ENCODE measurements at places on chromosomes 4 and X.

DNA sequence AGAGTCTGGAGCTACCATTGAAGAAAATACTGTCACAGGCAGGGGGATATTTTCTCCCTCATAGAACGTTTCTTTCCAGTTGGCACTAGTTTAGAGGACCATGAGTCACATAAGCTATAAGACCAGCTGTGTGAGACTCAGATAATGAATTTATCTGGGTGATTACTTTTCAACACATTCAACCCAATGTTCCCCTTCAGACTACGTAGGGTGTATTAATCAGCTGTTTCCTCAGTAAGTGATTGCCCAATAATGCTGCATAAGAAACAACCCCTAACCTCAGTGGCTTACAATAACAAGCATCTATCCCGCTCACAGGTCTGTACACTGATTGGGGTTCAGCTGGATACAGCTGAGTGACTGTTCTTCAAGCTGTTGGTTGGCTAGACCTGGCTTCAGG is 38.1 kb downstream of the CBLL2 start:
- DNase-seq, result no peak

- no peak for DNase-seq
Observed at GRCh38 chr4:118154649-118155048, 120.4 kb downstream of the NDST3 start.

GRCh38 chr4:181569553-181569952 is 673.6 kb upstream of the TENM3 start:
- no peak for DNase-seq

GRCh38 chr4:152680988-152681603 is 1.3 kb upstream of the TMEM154 start:
- no peak for DNase-seq

DNA sequence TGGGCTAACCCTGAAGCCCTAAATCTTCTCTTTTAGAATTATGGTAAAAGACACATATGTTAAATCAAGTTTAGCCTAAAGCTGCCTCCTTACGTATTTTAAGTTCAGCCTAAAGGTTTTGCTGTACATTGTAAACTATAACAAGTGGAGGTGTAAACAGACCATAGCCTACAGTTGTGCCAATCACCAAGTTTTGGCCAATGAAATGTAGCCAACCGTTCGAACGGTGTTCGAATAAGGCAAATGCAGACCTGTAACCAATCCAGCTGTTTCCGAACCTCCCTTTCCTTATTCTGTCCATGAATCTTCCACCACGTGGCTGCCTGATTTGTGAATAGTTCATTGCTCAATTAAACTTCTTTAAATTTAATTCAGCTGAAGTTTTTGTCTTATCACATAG is 52.1 kb upstream of the TBC1D9 start:
- no peak for DNase-seq

DNA sequence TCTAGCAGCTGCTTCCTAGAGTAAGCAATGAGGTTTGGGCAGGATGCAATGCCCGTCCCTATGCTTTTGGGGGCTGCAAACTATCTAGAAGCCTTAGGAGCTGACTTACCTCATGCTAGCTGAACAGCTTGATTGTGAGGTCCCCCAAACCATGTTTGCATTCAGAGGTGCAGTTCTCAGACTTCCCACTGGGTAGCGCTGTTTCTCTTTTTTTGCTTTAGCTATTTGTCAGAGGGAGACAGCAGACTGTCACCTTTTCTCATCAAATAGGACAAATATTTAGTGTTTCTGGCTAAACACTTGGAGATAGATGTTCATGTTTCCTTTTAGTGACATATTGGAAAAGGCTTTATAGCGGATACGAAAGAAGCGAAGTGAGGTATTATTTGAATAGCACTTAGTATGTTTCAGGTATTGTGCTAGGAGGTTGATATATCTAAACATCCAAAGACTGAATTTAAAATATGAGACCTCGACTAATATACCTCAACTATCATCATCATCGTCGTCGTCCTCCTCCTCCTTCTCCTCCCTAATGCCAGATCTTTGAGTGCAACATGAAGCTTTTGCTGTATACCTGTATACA is 18.7 kb upstream of the TMEM192 start:
- DNase-seq, result peak; percentile 69

DNA sequence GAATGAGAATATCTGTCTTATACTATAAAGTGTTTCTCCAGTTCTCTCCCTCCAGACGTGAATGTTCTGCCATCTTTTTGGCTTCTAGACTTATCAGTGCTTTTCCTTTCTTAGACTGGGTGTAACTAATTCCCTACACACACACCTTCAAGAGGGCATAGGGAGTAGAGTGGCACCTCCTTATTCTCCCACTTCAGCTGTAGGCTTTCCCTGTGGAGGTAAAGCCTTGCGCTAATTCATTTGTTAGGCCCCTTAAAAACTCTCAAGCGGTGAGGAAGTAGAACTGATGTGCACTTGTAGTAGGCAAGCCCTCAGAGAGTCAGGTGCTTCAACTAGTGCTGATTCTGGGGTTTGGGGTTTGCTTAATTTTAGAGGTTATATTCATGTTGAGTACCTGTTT is 10.0 kb downstream of the KLHL2 start:
- no peak for DNase-seq

DNA sequence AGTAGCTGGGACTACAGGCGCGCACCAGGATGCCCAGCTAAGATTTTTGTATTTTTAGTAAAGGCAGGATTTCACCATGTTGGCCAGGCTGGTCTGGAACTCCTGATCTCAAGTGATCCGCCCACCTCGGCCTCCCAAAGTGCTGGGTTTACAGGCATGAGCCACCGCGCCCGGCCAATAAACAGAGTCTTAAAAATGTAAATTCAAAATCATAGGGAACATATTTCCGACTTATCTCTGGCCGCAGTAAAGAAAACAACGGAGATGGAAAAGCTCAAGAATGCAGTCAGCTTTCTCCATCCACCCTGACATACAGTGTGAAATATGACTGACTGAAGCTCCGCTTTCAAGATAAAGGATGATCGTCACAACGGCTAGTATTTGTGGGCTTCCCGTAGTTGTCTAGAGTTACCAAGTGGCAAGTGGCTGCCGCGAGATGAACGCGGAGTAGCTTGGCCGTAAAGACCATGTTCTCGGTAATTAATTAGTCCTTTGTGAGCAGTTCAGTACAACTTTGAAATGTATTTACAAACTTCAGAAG is 495.1 kb upstream of the FAT1 start:
- no peak for DNase-seq

GRCh38 chrX:81355436-81355835 is 153.5 kb downstream of the SH3BGRL start:
- DNase-seq, result peak; percentile 17

DNA sequence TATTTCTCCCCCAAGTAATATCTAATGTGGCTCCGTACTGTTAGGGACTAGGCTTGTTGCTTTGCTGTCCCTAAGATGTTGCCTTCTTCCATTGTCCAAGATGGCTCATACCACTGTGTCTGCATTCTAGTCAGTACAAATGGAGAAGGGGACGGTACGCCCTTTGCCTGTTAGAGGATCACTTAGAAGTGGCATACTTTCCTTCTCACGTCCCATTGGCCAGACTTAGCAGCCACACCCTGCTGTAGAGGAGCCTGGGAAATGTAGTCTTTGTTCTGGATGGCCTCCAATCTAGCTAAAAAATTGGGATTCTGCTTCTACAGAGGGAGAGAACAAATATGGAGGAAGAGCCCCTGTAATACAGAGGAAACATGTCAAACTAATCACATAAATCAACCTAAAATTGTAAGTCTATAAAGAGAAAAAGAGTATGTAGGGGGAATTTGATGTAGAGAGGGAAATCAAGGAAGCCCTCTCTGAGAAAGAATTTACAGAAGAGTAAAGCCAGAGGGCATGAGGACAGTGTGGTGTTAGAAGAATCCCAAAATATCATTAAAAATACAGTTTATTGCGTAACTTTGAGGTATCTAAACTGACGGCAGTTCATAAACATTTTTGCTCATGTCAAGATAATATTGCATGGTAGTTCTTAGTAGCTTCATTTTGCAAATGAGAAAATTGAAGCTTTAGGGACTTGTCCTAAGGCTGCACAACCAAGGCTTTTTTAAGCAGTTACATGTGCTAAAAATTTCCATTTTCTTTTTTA is 15.1 kb downstream of the PRIMPOL start:
- peak; percentile 34 for DNase-seq

- no peak for DNase-seq
Observed at GRCh38 chr4:170139764-170140163, 50.0 kb upstream of the AADAT start.

DNA sequence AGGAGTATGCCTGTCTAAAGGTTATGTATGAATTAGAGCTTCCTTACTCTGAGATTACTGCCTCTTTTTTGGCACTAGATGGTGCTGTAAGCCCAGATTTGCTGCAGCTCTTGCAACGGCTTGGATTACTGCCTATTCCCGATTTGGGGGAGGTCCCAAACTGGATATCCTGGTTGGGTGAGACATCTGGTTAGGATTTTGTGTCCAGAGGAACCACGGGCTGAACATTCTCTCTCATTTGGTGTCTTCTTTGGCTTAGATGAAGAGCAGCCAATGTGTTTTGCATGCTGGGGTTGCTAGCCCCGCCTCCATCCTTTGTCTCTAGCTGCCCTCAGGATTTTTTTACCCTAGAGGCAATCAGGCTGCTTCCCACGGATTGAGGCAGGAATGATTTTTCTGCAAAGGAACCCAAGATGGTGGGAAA is 31.9 kb downstream of the F8A1 start:
- peak; percentile 27 for DNase-seq

DNA sequence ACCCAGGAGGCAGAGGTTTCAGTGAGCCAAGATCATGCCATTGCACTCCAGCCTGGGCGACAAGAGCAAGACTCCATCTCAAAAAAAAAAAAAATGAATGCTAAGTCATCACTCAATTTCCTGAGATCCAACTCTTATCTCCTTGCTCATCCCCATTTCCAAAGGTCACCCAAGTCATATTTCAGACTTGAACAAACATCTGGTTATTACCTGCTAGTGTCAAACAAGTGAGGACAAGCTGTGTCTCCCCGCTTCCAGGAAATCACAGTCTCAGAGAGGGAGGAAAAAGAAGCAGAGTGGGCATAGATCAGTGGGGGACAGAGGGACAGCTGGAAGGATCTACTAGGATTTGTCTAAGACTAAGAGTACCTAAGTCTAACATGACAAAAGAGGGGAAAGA is 147.5 kb upstream of the FUNDC1 start:
- DNase-seq, result no peak

GRCh38 chrX:120740072-120740471 is 110.2 kb upstream of the C1GALT1C1 start:
- DNase-seq, result no peak

- no peak for DNase-seq
Observed at GRCh38 chrX:115571712-115572111, 10.7 kb downstream of the PLS3 start.

GRCh38 chr4:178745203-178745602 is 1303.0 kb upstream of the AGA start:
- no peak for DNase-seq

GRCh38 chr4:9849538-9849920 is 68.1 kb downstream of the DRD5 start:
- peak; percentile 65 for DNase-seq

GRCh38 chr4:168769416-168769815 is 240.6 kb downstream of the CBR4 start:
- no peak for DNase-seq

- peak; percentile 11 for DNase-seq
Observed at GRCh38 chr4:169024762-169025161, 14.7 kb upstream of the CBR4 start.

- no peak for DNase-seq
Observed at GRCh38 chr4:176274441-176274840, 5.4 kb upstream of the ASB5 start.

GRCh38 chr4:103032574-103032973 is 13.1 kb upstream of the SLC9B1 start:
- peak; percentile 27 for DNase-seq

DNA sequence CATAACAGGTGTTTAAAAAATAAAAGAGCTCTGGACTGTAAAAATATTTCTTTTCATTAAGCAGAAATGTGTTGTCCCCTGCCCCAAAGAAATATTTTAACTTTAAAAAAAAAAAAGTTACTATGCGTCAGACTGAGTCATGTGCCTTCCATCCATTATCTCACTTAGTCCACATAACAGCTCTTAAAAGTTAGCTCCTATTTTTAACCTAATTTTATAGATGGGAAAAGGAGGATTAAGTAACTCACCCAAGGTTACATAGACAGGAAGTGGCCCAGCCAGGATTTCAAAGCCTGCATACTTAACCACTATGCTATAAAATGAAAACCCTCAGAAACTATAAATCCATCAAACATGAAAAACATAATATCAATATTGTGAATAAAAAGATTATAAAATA is 97.7 kb downstream of the MANBA start:
- no peak for DNase-seq

DNA sequence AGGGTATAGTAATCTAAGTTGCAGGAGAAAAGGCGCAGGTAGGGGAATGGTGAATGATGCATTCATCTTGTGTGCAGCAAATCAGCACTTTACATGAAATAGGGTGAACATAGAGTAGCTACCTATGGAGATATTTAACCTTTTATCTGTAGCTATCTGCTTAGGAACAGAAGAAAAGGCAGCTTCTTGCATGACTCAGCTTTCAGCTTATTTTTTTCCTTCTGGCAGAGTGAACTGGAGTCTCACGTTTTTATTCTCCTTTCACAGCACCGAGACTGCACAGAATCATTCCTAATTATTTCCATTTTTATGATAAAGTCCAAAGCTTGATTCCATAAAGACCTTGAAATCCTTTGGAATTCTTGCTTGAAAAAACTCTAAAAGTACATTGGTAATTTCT is 4.8 kb upstream of the SCOC start:
- DNase-seq, result no peak

DNA sequence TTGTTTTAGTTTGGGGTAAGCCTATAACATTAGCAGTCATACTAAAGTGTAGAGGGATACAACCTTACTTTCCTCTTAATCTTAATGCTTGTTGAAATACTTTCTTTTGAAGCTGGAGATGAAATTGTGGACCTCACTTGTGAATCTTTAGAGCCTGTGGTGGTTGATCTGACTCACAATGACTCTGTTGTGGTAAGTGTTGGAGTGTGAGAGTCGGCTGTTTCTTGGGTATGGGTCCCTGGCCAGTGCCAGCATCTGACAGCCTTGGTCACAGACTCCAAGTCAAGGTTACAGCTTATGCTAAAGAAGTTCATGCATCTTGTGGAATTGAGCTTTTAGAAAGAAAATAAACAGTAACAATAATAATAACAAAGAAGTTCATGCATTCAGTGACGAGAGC is 31.6 kb downstream of the RNF4 start:
- no peak for DNase-seq

- no peak for DNase-seq
Observed at GRCh38 chrX:133072566-133072965, 24.3 kb downstream of the USP26 start.

GRCh38 chr4:178599521-178599920 is 1157.3 kb upstream of the AGA start:
- no peak for DNase-seq

DNA sequence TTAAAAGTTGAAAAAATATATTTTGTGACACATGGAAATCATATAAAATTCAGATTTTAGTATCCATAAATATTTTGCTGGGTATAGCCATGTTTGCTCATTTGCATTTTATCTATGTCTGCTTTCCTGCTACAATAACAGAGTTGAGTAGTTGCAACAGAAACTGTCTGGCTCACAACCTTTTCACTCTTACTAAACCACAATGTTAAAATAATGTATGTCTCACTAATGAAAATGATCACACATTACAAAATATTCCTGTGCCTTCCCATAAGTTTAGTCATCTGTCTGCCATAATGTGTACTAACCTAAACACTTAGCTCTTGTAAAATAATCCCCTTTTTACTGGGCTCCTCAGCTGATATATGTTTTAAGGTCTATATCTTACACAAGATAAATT is 174.0 kb upstream of the PRPS2 start:
- no peak for DNase-seq
